ENCODE measurements at places on chromosomes 6 and 20.

GRCh38 chr6:143160439-143161220 lies 99.9 kb downstream of the AIG1 start:
- H3K36me3 ChIP-seq = no peaks in the 10 kb centered on the region
- no peak for DNase-seq
- H3K4me3 ChIP-seq = no peak overlapping the region
- H3K27ac ChIP-seq = no peak overlapping the region
- H3K27me3 ChIP-seq = no peaks in the 10 kb centered on the region

DNA sequence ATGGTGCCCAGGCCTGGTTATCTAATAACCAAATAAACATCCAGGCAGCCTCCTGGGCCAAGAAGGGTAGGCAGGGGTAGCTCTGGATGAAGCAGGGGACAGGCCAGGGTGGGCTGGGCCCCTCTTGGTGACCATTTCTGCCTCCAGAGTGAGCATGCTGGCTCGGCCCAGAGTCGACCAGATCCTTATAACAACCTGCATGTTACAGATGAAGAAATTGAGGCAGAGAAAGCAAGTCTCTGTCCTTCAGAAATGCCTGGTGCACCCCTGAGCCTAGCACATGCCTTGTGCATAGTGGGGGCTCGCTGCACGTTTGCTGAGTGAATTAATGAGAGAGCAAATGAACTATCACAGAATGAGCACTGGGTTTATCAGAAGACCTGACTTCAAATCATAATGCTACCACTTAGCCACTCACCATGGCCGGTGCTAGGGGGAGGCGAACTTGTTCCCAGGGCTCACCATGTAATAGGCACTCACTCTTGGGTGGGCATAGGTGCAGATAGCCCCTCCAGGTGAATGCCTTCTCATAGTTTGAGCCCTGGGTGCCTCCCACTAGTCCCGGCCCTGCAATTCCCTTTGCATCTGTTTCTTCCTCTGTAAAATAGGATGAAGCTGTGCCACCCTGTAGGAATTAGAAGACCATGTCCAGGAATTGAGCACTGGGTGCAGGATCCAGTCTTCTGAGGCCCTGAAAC lies 3.8 kb upstream of the APCDD1L start:
- no peaks in the 10 kb centered on the region for H3K36me3 ChIP-seq
- peaks cover 10% of the 10 kb centered on the region for H3K27me3 ChIP-seq
- peaks cover 7% of the 10 kb centered on the region for H3K4me1 ChIP-seq

GRCh38 chr6:136921936-136922684 lies at the start of gene SLC35D3:
Gene SLC35D3 (plus strand): TSS chr6:136922301. CDS start chr6:136922429, 128 bp downstream.
- no peaks in the 10 kb centered on the region for H3K36me3 ChIP-seq
- H3K4me3 ChIP-seq = peak within 1 kb of the TSS; percentile 66
- peak; percentile 56 for DNase-seq

GRCh38 chr6:146526192-146526591 lies 17.4 kb upstream of the RAB32 start:
- H3K36me3 ChIP-seq = no peaks in the 10 kb centered on the region
- H3K4me1 ChIP-seq = no peaks in the 10 kb centered on the region
- H3K27ac ChIP-seq = no peak overlapping the region

DNA sequence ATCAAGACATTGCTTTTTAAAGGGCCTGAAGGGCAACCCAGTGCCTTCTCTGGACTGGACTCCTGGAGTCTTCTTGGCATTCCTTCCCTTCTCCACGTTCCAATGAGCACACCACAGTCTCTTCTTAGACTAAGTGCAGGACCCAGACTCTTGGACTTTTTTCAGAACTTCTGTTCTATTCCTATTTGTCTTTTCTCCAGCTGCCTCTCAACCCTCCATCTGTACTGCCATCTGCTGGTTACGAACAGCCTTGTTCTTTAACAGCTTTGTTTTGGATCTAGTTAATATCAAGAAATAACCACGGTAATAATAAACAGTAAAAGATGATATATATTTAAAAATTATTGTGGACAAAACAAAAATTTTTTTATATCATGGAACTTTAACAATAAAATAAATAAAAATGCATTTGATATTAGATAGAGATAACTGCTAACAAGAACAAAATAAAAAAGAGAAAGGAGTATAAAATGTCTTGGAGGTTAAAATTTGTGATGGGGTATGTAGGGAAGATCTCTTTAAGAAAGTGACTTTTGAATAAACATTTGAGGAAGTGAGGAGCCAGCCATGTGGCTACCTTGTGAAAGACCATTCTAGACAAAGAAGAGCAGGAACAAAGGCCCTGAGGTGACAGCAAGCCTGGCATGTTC lies 105.1 kb upstream of the HCRTR2 start:
- H3K36me3 ChIP-seq = no peaks in the 10 kb centered on the region
- no peak overlapping the region for H3K4me3 ChIP-seq
- H3K27ac ChIP-seq = no peak overlapping the region
- DNase-seq = peak; percentile 30
- no peaks in the 10 kb centered on the region for H3K27me3 ChIP-seq
- no peaks in the 10 kb centered on the region for H3K4me1 ChIP-seq

DNA sequence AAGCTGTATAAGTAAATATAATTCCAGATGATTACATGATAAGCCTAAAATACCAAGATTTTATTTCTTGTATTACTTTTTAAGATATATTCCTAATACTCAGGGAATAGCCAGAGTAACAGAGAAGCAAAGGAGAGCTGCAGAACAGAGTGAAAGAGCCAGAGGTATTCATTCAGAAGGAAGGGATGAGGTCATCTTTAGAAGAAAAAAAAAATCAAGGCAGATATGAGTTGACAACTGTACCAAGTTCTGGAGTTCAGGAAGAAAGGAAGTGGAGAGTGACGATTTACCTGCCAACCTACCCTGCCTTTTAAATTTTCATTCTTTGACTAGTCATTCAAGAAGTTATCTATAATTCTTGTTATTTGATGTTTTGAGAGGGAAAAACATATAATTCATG lies 28.8 kb upstream of the NHSL1 start:
- no peak overlapping the region for H3K4me3 ChIP-seq
- DNase-seq = no peak
- H3K27ac ChIP-seq = no peak overlapping the region
- H3K4me1 ChIP-seq = no peaks in the 10 kb centered on the region
- no peaks in the 10 kb centered on the region for H3K27me3 ChIP-seq
- peaks cover 7% of the 10 kb centered on the region for H3K36me3 ChIP-seq

GRCh38 chr6:111813237-111813636 lies 60.0 kb downstream of the FYN start:
- no peak overlapping the region for H3K27ac ChIP-seq
- no peaks in the 10 kb centered on the region for H3K4me1 ChIP-seq
- DNase-seq = no peak
- H3K27me3 ChIP-seq = no peaks in the 10 kb centered on the region
- no peaks in the 10 kb centered on the region for H3K36me3 ChIP-seq

- DNase-seq = no peak
- peaks cover 15% of the 10 kb centered on the region for H3K36me3 ChIP-seq
- H3K4me3 ChIP-seq = no peak overlapping the region
- H3K27ac ChIP-seq = no peak overlapping the region
These were observed 5.5 kb downstream of the UBR2 start for GRCh38 chr6:42569102-42570028.

DNA sequence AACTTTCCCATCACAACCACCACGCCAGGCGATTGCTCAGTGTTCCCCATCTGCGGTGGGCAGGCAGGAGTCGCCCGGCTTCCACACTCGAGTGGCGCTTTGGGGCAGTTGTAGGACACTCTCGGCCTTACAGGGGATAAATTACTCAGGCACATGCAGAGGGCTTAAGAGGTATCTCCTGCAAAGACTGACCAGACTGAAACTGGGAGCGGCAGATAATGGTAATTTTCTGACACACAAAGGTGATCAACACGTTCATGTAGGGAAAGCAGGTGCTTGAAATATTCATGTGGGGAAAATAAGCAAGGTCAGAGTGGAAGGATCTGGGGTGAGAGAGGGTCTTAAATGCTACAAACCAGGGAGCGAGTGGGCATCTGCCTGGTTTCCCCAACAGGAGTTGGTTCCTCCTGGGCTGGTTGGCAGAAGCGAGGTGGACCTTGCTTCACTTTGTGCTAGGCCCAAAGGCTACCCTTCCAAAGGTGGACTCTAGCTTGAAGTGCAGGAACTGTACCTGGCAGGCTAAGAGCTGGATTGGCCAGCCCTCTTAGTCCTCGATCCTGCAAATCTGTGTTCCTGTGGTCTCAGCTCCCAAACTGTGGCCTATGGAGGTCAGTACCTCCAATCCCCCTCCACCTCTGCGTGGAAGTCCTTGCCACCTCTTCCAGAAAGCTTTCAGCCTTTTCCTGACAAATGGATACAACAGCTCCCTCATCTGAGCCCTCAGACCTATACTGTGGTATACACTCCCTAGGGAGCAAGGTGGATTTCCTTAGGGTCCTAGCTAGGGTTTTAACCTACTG lies 16.7 kb downstream of the PLAGL2 start:
- no peak overlapping the region for H3K27ac ChIP-seq
- no peaks in the 10 kb centered on the region for H3K27me3 ChIP-seq
- DNase-seq = peak; percentile 56

GRCh38 chr20:44615876-44616603 lies 33.7 kb downstream of the PKIG start:
- H3K27ac ChIP-seq = no peak overlapping the region
- H3K4me1 ChIP-seq = no peaks in the 10 kb centered on the region
- H3K27me3 ChIP-seq = peaks cover 6% of the 10 kb centered on the region
- no peak for DNase-seq

- no peaks in the 10 kb centered on the region for H3K27me3 ChIP-seq
- no peaks in the 10 kb centered on the region for H3K36me3 ChIP-seq
- H3K4me3 ChIP-seq = no peak overlapping the region
These were observed 43.5 kb upstream of the ADGRG6 start for GRCh38 chr6:142258305-142258704.

GRCh38 chr6:3808759-3809514 lies 40.2 kb upstream of the FAM50B start:
- no peaks in the 10 kb centered on the region for H3K27me3 ChIP-seq
- no peak overlapping the region for H3K27ac ChIP-seq
- H3K4me1 ChIP-seq = peaks cover 4% of the 10 kb centered on the region

DNA sequence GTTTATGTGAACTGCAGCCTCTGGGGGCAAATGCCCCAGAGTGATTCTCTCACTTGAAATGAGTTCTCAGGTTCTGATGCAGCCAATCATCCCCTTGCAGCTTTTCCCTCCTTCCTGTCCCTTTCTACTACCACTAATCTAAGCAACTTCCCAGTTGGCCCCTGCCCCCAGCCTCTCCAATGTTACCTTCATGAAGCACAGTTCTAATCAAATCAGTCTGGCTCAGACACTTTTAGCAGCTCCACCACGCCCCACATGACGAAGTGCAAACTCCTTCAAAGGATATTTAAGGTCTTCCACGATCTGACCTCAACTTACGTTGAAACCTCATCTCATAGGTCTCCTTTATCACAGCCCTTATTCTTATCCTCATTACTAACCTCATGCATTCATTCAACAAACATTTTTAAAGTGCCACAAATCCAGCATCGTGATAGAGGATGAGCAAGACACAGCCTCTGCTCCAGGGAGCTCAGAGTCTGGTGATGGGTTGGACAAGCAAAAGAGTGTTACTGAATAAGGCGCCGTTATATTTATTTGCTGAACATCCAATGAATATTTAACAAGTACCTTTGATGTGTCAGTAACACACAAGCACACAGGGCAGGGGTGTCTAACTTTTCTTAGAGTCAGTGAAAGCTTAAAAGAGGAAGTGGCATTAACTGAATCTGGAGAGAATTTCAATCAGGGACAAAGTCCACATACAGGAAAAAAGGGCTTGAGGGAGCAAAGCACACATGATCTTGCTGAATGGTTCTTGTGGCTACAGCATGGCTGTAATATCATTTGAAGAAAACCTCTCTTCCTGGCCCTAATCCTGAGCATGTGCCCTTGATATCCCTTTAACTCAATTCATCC lies 20.4 kb upstream of the DTNBP1 start:
- no peak overlapping the region for H3K4me3 ChIP-seq
- no peaks in the 10 kb centered on the region for H3K4me1 ChIP-seq
- no peaks in the 10 kb centered on the region for H3K27me3 ChIP-seq
- H3K36me3 ChIP-seq = peaks cover 2% of the 10 kb centered on the region

DNA sequence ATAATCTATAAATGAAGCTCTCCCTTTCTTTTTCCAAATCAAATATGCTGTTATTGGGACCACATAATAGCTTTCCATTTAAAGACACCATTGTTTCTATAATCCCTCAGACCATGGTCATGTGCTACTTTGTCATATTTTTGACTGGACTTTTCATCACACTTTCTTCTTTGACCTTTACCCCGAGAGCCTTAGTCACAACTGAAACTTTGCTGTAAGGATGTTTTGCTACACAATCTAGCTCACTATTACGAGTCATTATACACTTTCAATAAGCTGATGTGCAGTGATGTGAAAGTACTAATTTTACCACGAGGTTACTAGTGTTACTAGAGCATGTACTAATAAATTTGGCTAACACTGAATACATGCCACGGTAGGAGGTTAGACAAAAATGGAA lies 367.2 kb upstream of the RUNX2 start:
- no peaks in the 10 kb centered on the region for H3K4me1 ChIP-seq
- no peaks in the 10 kb centered on the region for H3K27me3 ChIP-seq
- no peak overlapping the region for H3K4me3 ChIP-seq
- H3K27ac ChIP-seq = no peak overlapping the region

DNA sequence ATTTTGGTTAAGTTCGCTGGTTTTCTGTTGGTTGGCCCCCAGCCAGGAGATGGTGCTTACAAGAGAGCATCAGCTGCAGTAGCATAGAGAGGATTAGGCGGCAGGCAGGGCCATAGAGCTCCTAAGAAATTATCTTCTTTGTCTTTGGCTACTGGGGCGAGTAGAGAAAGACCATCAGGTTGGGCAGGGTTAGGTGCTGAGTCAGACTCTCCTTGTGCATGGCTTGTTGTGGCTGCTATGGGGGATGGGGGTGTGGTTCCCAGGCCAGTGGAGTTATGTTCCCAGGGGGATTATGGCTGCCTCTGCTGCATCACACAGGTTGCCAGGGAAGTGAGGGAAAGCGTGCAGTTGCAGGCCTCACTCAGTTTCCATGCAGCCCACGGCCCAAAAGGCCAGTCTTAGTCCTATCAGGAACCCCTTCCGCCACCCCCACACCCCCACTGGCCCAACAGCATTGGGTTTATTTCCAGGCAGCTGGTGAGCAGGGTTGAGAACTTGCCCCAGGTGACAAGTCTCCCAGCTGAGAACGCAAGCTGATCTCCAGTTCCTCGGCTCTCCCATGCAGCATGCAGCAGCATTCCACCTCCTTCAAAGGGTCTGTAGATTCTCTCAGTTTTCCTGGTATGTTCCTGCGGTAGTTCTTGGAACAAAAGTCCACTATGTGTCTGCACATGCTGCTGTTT lies 243.7 kb downstream of the UTRN start:
- peak; percentile 62 for DNase-seq
- H3K4me3 ChIP-seq = no peak overlapping the region
- no peaks in the 10 kb centered on the region for H3K4me1 ChIP-seq
- H3K27ac ChIP-seq = no peak overlapping the region

DNA sequence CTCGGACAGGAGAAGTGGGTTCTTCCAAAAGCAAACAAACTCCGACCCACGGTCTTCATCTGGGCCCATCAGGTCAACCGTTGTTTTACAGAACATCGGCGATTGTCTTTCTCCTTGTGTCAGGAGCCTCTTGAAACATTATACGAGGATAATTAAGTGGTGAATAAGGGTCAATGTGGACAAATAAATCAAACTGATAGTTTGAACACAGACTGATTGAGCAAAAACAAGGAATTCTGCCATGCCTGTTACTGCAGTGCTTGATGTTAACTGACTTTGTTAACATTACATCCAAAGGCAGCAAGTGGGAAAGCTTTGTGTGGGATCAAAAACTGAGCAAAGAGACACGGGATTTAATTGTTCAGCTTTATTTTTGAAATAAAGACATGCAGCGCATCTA lies 101.1 kb upstream of the IFNGR1 start:
- H3K4me3 ChIP-seq = no peak overlapping the region
- H3K36me3 ChIP-seq = no peaks in the 10 kb centered on the region
- peaks cover 3% of the 10 kb centered on the region for H3K4me1 ChIP-seq
- DNase-seq = no peak

GRCh38 chr6:7241160-7241559 lies 71.8 kb downstream of the SSR1 start:
- peaks cover 4% of the 10 kb centered on the region for H3K36me3 ChIP-seq
- no peak overlapping the region for H3K4me3 ChIP-seq
- no peak for DNase-seq
